ENCODE measurements at places on chromosomes 2 and 18.

GRCh38 chr2:171939743-171940071, 17.4 kb downstream of the HAT1 start:
- DNase-seq = no peak

DNA sequence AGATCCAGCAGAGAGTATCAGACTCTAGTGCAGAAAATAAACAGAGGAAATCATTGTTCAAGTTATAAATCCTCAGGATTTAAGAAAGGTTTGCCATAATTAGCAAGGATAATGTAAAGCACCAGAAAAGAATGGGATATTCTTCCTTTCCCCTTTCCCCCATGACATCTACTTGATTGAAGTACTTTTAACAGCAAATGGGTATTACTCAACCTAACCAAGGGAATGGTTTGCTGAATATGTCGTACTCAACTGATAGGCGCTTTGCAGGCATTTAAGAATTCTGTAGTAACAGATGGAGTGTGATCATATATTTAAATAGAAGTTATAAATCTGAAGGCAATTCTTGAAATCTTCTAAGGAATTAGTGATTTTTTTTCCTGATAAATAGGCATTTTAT, 2.7 kb downstream of the APCDD1 start:
- DNase-seq = no peak

DNA sequence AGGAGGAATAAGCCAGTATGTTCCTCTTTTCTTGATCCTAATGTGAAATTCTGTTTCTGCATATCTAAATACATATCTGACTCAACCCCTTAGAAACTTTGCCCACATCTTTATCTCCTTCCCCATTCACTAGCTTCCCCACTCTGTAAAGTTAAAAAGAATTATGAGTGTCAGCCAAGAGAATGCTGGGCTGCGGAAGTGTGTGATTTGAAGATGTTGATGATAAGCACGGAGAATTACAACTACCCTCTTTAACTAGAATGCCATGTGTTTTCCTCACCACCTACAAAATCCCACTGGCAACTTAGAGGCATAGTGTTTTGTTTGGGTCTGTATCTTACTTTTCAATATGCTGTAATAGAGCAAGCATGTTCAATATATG, 490.4 kb upstream of the FANCL start:
- no peak for DNase-seq

- DNase-seq = no peak
Observed at GRCh38 chr18:33375829-33376228, 64.7 kb downstream of the CCDC178 start.

- no peak for DNase-seq
Observed at GRCh38 chr2:202870431-202871299, 901 bp downstream of the ICA1L start.

DNA sequence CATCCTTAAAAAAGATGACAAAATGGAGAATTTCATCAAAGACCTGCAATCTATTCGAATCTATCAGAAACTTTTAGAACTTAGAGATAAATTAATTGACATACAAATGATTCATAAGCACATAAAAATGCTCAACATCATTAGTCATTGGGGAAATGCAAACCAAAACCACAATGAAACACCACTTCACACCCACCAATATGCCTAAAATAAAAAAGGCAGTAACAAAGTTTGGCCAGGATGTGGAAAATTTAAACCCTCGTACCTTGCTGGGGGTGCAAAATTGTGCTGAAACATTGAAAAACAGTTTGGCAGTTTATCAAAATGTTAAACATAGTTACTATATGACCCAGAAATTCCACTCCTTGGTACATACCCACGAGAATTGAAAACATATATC, 11.5 kb upstream of the EIF2AK3 start:
- DNase-seq = no peak

- no peak for DNase-seq
Observed at GRCh38 chr18:52715421-52715820, 375.4 kb downstream of the DCC start.

GRCh38 chr18:24656551-24657443, 196.4 kb downstream of the HRH4 start:
- no peak for DNase-seq

GRCh38 chr2:208033701-208034502, 8.6 kb upstream of the PLEKHM3 start:
- no peak for DNase-seq

DNA sequence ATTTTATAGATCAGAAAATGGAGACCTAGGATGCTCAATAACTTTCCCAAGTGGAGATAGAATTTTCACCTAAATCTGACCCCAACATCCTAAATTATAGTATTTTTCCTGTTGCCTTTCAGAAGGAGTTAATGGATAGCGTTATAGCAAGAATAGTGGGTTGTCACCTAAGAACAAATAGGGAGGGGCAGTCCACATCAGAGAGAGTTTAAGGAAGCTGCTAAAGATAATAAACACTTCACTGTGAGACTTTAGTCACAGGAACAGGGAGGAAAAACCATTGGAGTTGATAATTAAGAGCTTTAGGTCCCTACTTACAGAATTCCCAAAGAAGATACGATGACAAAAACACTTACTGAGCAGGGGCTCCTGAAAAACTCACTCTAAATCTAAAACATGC, 229.4 kb downstream of the PDE11A start:
- no peak for DNase-seq

GRCh38 chr2:69300650-69301049, 86.4 kb downstream of the GFPT1 start:
- DNase-seq = no peak

DNA sequence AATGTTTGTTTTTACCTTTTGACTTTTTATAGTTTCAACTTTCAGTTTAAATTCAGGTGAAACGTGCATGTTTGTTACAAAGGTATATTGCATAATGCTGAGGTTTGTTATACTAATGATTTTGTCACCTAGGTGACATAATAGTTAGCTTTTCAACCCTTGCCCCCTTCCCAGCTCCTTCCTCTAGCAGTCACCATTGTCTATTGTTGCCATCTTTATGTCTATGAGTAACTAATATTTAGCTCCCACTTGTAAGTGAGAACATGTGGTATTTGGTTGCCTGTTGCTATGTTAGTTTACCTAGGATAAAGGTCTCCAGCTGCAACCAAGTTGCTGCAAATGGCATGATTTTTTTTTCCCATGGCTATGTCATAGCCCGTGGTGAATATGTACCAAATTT, 322.3 kb upstream of the SETBP1 start:
- DNase-seq = no peak

GRCh38 chr2:143255899-143256298, 126.7 kb downstream of the ARHGAP15 start:
- DNase-seq = no peak

GRCh38 chr18:80157708-80158343, 48.8 kb downstream of the ADNP2 start:
- DNase-seq = no peak

- DNase-seq = no peak
Observed at GRCh38 chr2:43839776-43840564, 1.2 kb downstream of the ABCG8 start.

- no peak for DNase-seq
Observed at GRCh38 chr2:77977471-77978063, 455.4 kb upstream of the LRRTM4 start.

- no peak for DNase-seq
Observed at GRCh38 chr2:40654346-40654745, 202.5 kb upstream of the SLC8A1 start.

GRCh38 chr2:108354136-108354535, 23.6 kb upstream of the SULT1C4 start:
- no peak for DNase-seq

GRCh38 chr2:120617055-120617454, 118.6 kb upstream of the GLI2 start:
- DNase-seq = no peak

DNA sequence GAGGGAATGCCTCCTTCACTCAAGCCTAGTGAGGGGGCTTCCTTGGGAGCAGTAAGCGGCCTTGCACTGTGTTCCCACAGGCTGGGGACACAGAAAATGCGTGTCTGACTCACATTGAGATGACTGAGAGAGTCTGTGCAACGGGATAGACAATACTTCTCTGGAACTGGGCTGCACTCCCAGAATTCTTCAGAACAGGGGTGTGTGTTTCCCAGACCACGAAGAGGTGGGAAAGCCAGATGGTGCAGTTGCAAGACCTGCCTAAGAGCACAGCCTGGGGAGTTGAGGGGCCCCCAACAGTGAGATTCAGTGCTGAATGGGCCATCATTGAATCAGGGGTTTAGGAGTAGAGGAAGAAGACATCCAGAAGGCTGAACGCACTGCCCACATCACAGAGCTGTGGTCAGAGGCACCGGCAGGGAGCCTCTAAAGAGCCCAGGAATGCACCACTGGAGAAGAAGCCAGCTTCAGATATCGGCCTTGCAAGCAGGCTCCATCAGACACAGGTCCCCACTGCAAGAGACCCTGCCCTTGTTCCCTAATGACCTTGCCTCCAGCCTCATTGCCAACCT, 36.6 kb upstream of the MRPL19 start:
- DNase-seq = no peak

DNA sequence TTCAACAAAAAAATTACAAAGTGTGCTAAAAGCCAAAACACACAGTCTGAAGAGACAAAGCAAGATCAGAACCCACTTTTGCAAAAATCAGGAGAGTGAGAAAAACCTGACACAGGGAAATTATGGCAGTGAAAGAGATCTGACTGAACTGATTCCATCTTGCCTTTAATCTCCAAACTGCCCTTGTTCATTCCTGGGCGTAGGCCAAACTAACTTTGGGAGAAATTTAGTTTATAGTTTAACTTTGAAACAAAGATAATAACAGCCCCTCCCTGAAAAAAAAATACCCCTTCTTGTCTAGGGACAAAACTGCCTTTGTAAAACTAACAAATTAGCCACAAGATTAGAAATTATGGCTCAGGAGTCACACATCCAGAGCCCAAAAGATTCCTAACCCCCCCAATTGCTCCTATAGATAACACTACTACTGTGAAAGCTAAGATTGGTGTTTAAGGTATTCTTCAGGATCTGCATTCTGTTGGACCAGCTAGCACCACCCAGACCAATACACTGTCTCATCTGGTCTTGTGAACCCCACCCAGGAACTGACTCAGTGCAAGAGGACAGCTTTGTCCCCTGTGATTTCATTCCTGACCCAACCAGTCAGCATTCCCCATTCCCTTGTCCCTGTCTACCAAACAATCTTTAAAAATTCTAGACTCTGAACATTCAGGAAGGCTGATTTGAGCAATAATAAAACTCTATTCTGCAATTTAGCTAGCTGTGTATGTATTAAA, 226.1 kb upstream of the SH3BP4 start:
- no peak for DNase-seq

DNA sequence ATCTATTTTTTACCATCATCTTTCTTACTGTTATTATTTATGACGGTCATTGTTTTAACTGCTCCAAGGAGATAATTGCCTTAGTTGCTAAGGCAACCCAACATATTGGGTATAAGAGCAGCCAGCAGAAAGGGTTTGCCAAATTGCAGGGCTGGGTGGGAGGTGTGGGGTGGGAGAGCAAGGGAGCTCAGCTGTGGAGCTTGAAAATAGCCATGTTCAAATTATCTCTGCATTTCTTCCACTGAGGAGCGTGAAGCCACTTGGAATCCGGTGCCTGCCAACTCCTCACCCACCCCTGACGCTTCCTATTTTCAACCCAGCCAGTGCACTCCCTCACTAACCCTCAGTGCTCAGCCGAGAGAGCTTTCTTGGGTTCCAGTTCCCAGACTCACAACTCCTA, 60.8 kb downstream of the SETBP1 start:
- DNase-seq = no peak

- no peak for DNase-seq
Observed at GRCh38 chr18:12079491-12080237, 14.0 kb upstream of the ANKRD62 start.

DNA sequence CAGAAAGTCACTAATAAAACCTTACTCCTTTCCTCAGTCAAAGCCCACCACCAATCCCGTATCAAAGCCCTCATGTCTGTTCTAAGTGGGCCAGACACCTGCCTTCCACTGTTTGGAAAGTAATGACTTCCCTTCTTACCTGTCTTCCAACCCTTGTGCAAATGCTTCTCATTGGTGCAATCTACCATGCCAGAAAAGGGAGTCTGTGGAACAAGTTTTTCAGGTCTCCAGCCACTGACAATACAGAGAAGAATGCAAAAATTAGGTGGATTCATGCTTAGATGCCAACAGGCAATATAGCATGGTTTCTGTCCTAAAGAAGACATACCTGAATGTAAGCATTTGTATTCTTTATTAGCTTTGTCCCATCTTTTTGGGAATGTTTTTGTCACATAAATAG, 1140.6 kb upstream of the LRRTM1 start:
- no peak for DNase-seq

GRCh38 chr2:48444404-48444803, 85.5 kb upstream of the STON1 start:
- DNase-seq = no peak

GRCh38 chr2:74199871-74200305, 1.5 kb downstream of the MTHFD2 start:
- no peak for DNase-seq

GRCh38 chr18:8816220-8816619, 110.9 kb downstream of the MTCL1 start:
- DNase-seq = no peak

GRCh38 chr2:128736689-128737545, 418.2 kb upstream of the HS6ST1 start:
- no peak for DNase-seq

GRCh38 chr2:156455361-156455975, 19.3 kb downstream of the GPD2 start:
- no peak for DNase-seq

GRCh38 chr18:59719544-59720181, 22.4 kb upstream of the CCBE1 start:
- DNase-seq = no peak

GRCh38 chr2:144628566-144628965, 108.6 kb upstream of the ZEB2 start:
- DNase-seq = no peak

- DNase-seq = no peak
Observed at GRCh38 chr18:49061239-49061990, 110.7 kb upstream of the SMAD7 start.

DNA sequence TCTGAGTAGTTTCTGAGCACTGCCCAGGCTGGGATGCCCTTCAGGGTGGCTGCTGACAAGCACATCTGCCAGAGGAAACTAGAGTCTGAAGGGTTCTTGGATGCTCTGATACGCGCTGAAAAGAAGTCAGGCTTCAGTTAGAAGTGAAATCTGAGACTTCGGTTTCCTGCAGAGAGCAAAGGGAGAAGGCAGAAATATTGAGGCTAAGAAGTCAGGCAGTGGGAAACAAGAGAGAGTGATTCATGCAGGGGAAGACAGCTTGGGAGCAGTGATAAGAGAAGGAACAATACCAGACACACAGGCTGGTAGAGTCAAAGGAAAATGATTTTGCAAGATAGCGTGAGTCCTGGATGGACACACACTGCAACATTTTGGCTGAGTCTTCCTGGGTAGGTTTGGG, 51.0 kb upstream of the BOD1L2 start:
- no peak for DNase-seq

GRCh38 chr18:54193786-54194185, 30.7 kb downstream of the MBD2 start:
- no peak for DNase-seq

- no peak for DNase-seq
Observed at GRCh38 chr2:120691410-120691809, 44.3 kb upstream of the GLI2 start.

All from esophagus squamous epithelium (tissue), 5 donors.